ENCODE measurements at places on chromosomes 12 and 14.

DNA sequence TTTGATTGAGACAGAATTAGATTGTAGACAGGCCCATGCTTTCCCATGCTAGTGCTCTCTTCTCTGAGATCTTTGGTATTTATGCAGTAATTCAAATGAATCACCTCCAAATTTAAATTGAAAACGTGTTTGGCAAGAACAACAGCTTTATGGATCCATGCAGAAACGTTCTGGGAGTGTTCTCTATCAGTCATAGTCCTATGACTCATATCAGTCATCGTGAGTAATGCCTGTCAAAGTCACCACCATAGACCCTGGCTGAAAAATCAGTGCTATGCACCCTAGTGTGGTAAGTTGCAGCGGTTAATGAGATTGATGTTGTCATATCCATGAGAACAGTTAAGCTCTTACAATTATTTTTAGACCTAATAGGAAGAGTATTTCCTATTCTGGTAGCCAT, 90.1 kb upstream of the FOXG1 start:
- no peak overlapping the region for H3K4me3 ChIP-seq
- no peaks in the 10 kb centered on the region for H3K27me3 ChIP-seq
- peaks cover 2% of the 10 kb centered on the region for H3K4me1 ChIP-seq
- no peaks in the 10 kb centered on the region for H3K36me3 ChIP-seq
- DNase-seq = no peak

- H3K4me1 ChIP-seq = no peaks in the 10 kb centered on the region
- peak; percentile 45 for DNase-seq
- no peak overlapping the region for H3K27ac ChIP-seq
- H3K36me3 ChIP-seq = no peaks in the 10 kb centered on the region
These were observed 666.6 kb downstream of the NRXN3 start for GRCh38 chr14:78836777-78837176.

DNA sequence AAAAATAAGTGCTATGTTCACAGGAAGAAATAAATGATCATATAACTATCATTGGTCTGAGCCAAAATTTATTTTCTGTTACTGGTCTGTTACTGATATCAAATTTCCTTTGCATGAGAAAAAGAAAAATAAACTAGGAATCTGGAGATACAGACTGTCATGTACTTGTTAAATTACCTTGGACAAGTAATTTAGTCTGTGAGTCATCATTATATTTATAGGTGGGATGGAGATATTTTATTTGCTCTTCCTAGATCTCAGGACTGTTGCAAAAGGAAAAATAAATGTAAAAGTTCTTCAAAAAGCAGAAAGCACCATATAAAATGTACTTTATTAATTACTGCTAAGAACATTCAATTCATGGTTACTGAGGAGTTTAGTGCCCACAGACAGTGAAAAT, 174.4 kb downstream of the PTPRO start:
- H3K4me3 ChIP-seq = no peak overlapping the region
- no peak for DNase-seq
- no peaks in the 10 kb centered on the region for H3K27me3 ChIP-seq
- no peaks in the 10 kb centered on the region for H3K36me3 ChIP-seq
- no peak overlapping the region for H3K27ac ChIP-seq

DNA sequence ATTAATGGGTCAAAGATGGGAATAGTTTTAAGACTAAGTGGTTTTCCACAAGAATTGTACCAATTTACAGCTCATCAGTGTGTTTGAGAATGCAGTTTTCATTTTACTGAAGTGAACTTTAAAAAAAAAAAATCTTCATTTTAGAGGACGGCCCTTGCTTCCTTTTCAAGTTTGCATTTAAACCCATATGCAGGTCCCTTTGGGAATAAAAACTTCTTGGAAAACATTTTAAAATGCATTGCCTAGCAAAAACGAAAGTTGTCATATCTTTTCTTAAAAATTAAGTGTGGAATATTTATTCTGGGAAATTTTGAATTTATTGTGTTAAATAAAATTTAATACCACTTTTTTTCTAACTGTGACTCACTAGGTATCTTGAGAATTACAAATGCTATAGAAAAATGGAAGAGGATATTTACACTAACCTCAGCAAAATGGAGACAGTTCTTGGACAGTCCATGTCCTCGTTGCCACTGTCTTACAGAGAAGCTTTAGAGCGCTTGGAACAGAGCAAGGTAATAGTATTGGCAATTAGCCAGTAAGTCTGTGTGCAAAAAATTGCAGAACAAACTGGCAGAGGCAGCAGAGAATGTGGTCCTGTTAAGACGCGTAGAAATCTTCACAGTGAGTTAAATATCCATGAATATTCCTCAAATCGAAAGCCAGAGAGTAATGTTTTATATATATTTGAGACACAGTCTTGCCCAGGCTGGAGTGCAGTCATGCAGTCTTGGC, 209.7 kb downstream of the SYNE2 start:
- H3K27ac ChIP-seq = no peak overlapping the region
- no peak overlapping the region for H3K4me3 ChIP-seq
- no peaks in the 10 kb centered on the region for H3K27me3 ChIP-seq
- H3K36me3 ChIP-seq = peaks cover 53% of the 10 kb centered on the region
- no peak for DNase-seq
